ENCODE measurements at places on chromosomes 7 and 10.

DNA sequence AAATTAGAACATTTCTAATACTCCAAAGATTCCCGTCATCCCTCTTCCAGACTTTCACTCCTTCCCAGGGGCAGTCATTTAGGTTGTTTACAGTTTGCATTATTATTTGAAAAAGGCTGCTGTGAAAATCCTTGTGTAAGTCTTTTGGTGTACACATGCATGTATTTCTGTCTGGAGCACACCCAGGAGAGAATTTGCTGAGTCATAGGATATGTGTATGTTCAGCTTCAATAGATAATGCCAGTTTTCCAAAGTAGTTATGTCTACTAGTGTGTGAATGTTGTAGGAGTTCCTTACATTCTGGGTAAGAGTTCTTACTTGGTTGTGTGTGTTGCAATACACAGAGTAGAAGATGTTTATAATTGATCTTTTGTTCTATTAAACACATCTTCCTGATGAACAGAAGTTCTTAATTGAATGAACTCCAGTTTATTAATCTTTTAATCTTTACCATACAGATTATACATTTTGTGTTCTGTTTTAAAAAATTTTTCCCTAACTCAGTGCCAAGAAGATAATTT, 25.3 kb downstream of the CROT start:
- DNase-seq: peak; percentile 72

- no peak for DNase-seq
Measured at GRCh38 chr7:35030848-35031247, 6.4 kb downstream of the DPY19L1 start.

- no peak for DNase-seq
Measured at GRCh38 chr7:132393789-132394261, 182.4 kb downstream of the PLXNA4 start.

DNA sequence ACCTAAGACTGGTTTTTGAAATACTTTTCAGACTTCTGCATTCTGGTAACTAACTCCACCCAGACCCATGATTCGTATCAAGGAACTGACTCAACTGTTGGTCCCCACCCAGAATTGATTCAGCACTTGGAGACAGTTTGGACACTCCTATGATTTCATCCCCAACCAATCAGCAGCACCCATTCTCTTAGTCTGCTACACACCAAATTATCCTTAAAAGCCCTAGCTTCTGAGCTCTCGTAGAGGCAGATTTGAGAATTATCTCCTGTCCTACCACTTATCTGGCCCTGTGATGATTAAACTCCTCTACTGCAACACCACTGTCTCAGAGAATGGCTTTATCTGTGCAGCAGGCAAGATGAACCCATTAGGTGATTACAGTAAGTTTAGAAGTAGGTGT, 7.7 kb upstream of the GSTO1 start:
- DNase-seq: peak; percentile 100

GRCh38 chr10:9757176-9757575, 1260.5 kb upstream of the CELF2 start:
- no peak for DNase-seq

- DNase-seq: no peak
Measured at GRCh38 chr10:112932658-112933057, 17.4 kb upstream of the TCF7L2 start.

- DNase-seq: peak; percentile 41
Measured at GRCh38 chr10:3172081-3172445, 519 bp downstream of the PITRM1 start.

DNA sequence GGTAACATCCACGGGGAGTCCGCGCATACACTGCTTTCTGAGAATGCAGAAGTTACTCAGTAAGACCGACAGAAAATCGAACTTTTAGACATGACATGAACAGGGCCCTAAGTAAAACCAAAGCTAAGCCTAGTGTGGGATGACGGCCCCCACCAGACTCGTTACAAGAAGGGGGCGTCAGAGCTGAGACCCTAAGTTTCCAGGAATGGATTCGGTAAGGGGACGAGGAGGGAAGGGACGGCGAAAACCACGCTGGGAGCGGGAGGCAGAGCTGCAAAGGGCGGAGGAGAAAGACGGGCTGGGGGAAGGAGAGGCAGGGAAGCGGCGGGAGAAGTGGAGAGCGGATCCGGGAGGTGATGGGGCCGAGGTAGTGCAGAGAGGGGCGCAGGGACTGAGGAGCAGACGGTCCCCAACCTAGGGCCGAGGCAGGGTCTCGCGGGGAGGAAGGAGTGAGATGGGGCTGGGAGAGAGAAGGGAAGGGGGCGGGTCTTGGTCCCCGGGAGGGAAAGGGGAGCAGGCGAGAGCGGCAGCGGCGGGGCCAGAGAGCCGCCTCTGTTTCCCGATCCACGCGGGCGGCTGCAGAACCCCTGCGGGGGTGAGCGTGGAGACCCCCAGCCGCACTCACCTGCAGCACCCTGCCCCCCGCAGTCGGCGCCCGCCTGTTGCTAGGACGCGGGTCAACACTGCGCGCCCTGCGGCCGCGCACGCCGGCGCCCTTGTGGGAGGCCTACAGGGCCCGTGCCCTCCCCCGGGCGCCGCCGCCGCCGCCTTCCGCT, 513 bp downstream of the ODAD2 start:
- DNase-seq: no peak

GRCh38 chr7:106914018-106914607, 49.0 kb downstream of the PIK3CG start:
- no peak for DNase-seq

GRCh38 chr7:128219636-128220035, 21.4 kb upstream of the LEP start:
- no peak for DNase-seq

DNA sequence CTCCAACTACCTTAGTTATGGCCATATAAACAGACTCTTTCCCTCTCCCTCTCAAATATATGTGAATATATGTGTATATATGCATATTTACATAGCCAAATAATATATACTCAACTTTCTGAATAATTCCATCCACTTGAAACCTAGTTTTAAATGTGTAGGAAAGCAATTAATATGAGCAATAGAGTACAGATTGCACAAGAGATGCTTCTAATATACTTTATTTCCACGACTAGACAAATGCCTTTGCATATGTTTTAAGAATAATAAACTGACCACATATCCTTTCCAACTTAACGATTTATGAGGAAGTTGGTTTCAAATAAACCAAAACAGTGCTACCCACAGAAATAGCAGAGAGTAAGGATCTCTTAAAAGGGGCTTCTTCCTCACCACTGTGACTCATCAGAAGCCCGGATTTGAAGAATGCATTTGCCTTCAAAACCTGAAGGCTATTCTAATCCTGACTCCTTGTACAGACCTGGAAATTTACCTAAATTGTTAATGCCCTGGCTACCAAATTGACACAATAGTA, 266.3 kb downstream of the AHR start:
- no peak for DNase-seq

DNA sequence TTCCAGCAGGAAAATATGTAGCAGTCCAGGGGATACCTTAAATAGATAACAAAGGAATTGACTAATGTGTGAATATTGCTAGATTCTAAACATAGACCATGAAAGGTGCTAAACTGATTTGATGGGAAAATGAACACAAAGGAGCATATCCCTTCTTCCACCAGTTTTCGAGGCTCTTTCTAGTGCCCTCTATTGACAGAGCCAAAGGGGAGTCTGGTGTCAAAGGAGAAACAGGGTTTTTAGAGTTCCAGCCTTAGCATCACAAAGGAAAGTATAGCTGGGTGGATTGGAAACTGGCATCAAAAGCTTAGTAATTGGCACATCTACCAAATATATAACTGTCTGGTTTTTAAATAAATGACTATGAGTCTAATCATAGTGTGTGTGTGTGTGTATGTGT, 636.8 kb downstream of the ETV1 start:
- no peak for DNase-seq

DNA sequence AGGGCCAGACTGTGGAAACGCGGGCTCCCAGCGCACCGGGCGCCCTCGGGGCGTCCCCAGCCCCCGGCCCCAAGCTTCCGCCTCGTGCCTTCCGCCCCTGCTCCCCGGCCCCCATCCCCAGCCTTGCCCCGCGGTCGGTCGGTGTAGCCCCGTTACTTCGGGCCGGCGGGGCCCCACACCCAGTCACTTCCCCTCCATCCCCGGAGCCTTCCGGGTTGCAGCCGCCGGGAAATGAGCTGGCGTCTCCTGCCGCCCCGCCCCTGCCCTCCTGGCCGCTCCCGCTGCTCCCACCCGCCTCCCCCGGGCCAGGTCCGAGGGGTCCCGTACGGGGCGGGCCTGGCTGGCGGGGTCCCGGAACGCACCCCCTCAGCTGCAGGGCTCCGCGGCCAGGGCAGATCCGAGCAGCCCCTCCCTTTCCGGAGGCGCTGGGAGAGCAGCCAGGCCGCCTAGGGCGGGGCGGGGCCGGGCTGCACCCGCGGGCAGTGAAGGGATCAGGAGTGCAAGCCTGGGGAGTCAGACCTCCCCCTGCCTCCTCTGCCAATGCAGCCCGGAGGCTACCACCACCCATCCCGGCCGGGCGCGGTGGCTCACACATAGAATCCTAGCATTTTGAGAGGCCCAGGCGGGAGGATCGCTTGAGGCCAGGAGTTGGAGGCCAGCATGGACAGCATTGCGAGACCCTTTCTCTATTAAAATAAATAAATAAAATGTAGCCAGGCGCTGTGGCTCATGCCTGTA, 709 bp downstream of the ARPC1B start:
- peak; percentile 85 for DNase-seq

DNA sequence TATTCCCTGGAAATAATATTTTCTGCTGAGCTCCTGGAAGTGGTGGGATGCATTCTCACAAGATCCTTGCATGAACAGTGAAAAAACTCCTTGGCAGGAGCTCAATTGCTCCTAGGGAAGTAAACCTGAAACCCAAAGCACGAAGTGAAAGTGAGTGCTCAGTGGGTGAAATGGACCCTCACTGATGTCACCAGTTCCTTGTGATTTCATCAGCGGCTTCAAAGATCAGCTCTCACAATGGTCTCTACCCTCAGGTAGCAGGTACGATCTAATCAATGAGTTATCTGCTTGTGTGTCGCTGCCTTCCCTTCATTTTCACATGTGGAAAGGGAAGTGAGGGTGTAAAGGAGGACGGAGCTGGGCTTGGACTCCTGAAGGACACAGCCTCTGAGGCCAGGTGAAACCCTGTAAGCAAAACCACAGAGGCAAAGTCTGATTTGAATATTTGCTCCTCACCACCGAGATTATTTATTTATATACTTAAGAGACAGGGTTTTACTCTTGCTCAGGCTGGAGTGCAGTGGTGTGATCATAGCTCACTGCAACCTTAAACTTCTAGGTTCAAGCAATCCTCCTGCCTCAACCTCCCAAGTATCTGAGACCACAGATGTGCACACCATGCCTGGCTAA, 255.4 kb upstream of the LYZL1 start:
- no peak for DNase-seq

- no peak for DNase-seq
Measured at GRCh38 chr10:72067463-72068125, 20.8 kb downstream of the SPOCK2 start.

- DNase-seq: no peak
Measured at GRCh38 chr10:60414877-60415585, 25.4 kb upstream of the ANK3 start.

DNA sequence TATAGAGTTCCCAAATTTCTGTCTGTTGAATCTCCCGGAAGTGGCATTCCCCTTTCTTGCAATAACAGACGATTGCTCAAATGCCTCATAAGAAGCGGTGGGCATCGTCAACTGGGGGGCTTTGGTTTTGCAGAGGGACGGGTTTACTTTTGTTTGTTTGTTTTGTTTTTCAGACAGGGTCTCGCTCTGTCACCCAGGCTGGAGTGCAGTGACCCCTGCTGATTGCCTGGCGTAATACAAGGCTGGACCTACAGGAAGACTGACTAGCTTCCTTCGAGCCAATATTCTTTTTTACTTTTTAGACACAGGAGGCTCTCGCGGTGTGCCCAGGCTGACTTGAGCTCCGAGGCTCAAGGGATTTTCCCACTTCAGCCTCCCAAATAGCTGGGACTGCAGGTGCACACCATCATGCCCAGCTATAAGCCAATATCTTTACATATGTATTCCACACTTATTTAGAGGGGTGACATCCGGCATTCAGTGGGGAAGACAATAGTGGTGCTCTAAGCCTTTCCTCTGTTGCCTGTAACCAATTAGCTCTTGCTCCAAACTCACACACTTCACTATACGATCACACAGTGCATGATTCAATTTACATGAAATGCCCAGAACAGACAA, 58.1 kb downstream of the FHIP2A start:
- DNase-seq: peak; percentile 64

DNA sequence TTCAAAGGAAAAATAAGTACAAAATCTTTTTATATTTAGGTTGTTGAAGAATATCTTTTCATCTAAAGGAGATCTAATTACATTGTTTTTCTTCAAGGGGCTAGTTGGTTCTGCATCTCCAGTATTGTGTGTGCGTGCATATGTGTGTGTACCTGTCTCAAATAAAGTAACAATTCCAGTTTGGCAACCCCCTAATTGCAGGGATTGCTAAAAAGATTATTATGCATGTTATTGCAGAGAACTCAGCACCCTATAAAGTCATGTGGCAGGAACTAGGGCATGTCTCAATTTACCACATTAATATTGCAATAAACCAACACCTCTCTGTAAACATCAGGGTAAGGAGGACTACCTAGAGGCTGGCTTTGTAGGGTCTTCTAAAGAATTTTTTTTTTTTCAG, 37.0 kb downstream of the MRPS33 start:
- DNase-seq: no peak

- no peak for DNase-seq
Measured at GRCh38 chr7:51146816-51147586, 169.6 kb downstream of the COBL start.

DNA sequence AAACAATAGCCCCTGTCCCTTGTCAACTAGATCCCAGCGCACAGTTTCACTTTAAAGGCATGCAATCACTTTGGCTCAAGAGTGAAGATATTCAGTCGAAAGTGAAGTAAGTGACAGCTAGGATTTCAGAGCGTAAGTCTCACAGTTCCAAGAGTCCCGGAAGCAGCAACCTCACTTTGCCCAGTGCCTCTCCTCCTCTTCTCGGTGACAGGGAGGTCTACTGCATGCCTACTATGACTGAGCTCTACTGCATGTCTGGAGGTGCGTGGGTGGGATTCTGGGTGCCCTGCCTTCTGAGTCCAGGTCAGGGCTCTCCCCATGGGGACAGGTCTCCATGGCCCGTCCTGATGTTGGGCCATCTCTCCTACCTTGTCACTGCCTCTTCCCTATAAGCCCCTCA, 17.0 kb downstream of the PRKCQ start:
- DNase-seq: peak; percentile 47

- no peak for DNase-seq
Measured at GRCh38 chr7:36507475-36508440, 118.1 kb downstream of the ANLN start.

DNA sequence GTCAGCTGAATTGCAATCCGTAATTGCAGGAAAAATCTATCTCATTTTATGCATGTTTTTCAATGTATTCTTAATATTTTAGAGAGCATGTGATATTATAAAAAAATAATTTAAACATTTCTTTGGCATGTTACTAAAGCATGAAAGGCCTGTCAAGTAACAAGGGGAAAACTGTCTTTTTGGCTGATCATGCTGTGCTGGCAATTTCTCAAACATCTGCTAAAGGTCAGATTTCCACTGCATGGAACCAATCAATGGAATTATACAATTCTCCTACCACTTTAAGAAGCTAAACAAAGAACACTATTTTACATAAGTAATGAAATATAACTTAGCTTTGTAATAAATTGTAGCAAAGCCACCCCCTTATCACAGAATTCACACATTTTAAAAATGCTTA, 49.4 kb downstream of the JMJD1C start:
- DNase-seq: peak; percentile 30

- DNase-seq: no peak
Measured at GRCh38 chr10:78868861-78869260, 199.9 kb upstream of the ZMIZ1 start.

GRCh38 chr7:41679566-41679965, 23.3 kb downstream of the INHBA start:
- DNase-seq: no peak

Data from hematopoietic multipotent progenitor cell treated with erythropoietin and hydrocortisone succinate and interleukin-3 and kit ligand, for 8 days (in vitro differentiated cells).